NCI-H2171 (cell line): ENCODE measurements at places on chromosomes 3 and 15.

GRCh38 chr15:92656089-92656488, 514 bp upstream of the FAM174B start:
- DNase-seq, result peak; percentile 22

- no peak for DNase-seq
These were observed 67.1 kb downstream of the PLOD2 start for GRCh38 chr3:146093896-146094295.

DNA sequence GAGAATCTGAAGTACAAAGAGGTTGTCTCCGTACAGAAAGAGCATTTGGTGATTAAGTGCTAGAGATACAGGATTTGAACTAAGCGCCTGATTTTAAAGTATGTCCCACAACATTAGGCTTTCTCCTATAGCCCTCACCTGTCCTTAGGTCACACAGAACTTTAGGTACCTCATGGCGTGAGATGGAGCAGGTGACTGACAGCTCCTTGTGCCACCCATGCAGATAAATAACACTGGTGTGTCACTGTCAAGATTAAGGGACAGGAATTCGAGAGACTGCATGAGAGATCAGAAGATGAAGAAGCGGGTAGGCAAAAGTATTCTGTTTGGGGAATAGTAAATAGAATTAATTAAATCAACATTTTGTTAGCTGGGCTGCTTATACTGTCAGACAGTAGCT, 1.1 kb downstream of the BLM start:
- no peak for DNase-seq

GRCh38 chr3:63069806-63070475, 194.7 kb upstream of the CADPS start:
- DNase-seq, result no peak

GRCh38 chr3:189953551-189953950, 167.1 kb downstream of the P3H2 start:
- DNase-seq, result no peak

DNA sequence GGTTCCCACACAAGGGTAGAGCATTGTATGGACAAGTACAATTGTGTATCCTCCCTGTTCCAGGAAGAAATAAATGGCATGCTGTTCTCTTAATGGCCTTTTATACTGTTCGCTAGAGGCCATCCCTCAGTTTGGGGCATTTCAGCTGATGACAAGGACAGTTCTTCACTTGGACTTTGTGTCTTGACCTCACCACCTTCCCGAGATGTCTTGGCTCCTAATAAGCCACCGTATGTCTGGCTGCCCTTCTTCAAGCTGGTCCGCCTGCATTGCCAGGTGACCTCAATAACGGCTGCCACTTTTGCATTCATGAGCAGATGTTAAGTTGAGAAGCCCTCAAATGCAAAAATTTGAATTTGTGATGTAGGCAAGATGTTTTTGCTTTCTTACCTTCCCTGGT, 24.1 kb downstream of the ZBTB38 start:
- no peak for DNase-seq

DNA sequence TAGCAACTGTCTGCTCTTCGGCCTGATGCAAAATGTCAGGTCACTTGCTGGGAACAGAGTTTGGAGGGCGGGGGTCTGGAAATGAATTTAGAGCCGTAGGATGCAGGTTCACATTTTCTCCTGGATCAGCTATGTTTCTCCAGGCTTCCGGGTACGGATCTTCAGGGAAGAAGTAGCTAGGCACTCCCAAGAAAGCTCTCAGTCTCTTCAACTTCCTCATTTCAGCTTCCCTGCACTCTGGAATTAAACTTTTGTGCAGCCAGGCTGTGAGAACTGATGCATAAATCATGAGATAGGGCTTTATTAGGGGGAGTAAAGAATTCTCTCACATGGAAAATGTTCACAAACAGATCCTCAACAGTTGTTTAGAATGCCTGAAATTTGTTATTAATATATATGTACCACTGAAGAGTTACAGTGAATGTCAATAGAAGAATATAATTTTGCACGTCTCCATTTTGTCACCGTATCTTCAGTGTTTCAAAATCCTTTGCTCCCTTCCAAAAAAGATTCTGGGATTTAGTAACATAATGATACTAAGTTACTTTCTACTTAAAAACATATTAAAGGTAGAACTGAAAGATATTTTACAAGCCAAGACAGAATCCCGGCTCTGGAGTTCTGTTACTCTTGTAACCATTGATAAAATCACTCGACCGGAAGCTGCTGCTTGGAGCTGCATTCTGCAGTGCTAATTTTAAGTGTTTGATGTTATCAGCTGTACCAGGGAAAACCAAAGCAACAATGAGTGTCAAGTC, 178.5 kb upstream of the P2RY1 start:
- DNase-seq, result no peak

- no peak for DNase-seq
These were observed 87.5 kb downstream of the LRRFIP2 start for GRCh38 chr3:37086918-37087317.

- DNase-seq, result no peak
These were observed 897.3 kb downstream of the ROBO1 start for GRCh38 chr3:78870484-78870883.

DNA sequence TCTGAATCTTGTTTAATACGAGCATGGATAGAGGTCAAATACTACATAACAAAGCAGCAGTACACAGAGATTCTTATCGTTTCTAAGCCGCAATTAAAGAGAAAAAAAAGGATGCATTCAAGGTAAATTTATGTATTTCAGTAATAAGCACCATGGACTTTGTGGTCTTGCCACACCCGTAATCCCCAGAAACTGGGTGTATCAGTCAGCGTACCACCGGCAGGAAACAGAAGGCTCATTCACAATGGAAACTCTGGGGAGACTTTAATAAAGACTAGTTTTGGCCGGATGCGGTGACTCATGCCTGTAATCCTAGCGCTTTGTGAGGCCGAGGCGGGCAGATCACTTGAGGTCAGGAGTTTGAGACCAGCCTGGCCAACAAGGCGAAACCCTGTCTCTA, 81.9 kb upstream of the ZNF280D start:
- DNase-seq, result no peak

DNA sequence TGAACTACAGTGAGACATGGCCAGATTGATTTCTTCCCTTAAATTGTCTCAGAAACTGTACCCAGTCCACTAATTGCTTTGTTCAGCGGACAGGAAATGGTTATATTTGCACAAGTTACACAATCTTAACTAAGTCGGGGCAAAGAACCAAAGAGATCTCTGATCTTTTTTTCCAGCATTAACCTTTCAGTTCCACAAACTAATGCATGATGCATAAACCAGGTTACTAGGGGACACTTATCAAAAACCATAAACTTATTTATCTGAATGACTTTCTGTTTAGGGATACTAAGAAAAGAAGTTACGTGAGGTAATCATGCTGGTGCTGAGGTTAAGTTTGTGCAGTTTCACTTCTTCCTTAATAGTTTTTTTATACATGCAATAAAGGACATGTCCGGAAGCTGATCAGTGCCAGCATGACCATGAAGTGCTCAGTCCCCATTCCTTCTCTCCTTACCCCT, 22.4 kb downstream of the FNDC3B start:
- no peak for DNase-seq

DNA sequence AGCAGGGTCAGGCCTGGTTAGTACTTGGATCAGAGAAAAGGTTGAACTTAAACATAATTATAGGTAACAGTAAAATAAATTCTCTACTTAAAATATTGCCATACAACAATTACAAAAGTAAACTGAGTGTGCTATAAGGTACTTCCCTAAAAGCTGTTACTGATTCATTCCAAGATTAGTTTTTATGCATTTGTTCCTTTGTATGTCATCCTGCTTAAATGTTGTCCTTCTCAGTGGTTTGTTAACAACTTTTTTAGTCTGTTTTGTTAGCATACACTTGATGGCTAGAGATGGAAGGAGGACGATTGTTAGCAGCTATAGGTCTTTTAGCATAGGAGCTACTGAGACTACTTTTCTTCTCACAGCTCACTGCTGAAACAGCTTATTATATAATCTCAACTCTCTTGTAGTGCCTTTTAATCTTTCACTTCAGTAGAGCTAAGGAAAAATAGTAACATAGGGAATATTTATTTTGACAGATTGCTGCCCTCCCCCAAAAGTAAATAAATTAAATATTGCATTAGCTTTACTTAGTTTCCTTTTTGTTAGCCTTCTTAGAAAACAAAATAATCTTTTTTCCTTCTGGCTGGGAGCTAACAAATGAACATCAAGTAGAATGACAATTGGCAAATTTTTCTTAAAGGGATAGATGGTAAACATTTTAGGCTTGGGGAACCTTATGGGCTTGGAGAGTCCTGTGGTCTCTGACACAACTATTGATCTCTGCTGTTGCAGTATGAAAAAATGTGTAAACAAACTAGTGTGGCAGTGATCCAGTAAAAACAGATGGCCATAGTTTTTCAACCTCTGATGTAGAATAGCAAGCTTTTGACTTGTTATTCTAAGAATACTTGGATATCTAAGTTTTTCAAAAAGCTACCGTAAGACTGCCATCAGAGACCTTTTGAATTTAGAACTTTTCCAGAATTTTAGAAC, 39.5 kb downstream of the USP8 start:
- DNase-seq, result peak; percentile 15

- DNase-seq, result no peak
These were observed 95.8 kb upstream of the TGFBR2 start for GRCh38 chr3:30510596-30510995.

GRCh38 chr15:63794271-63794670, 39.5 kb downstream of the HERC1 start:
- DNase-seq, result no peak

DNA sequence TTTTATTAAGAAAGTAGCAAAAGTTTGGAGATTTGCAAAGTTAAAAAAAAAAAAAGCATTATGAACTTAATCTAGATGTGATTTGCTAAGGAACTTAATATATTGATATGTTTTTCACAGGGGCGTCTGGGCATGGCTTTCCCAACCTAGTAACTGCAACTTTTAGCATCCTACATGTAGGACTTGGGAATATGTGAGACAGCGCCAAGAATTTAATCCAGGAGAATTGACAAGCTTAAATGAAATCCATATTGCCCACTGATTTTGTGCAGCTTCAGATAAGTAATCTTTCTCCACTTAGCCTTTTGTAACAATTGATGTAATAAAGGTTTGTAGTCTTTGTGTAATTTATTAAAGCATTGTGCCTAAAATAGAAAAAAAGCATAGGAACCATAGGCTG, 982 bp upstream of the GABPB1 start:
- no peak for DNase-seq

DNA sequence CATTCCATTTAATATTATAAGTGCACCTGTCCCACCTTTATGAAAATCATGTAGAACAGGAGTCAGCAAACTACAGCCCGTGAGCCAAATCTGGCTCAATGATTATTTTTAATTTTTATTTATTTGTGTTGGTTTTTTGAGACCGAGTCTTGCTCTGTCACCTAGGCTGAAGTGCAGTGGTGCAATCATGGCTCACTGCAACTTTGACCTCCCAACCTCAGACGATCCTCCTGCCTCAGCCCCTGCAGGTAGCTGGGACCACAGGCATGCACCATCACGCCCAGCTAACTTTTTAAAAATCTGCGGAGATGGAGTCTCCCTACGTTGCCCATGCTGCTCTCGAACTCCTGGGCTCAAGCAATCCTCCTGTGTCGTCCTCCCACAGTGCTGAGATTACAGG, 42.0 kb downstream of the MYO1E start:
- DNase-seq, result no peak

- no peak for DNase-seq
These were observed 92.2 kb upstream of the AGTR1 start for GRCh38 chr3:148605521-148605920.

DNA sequence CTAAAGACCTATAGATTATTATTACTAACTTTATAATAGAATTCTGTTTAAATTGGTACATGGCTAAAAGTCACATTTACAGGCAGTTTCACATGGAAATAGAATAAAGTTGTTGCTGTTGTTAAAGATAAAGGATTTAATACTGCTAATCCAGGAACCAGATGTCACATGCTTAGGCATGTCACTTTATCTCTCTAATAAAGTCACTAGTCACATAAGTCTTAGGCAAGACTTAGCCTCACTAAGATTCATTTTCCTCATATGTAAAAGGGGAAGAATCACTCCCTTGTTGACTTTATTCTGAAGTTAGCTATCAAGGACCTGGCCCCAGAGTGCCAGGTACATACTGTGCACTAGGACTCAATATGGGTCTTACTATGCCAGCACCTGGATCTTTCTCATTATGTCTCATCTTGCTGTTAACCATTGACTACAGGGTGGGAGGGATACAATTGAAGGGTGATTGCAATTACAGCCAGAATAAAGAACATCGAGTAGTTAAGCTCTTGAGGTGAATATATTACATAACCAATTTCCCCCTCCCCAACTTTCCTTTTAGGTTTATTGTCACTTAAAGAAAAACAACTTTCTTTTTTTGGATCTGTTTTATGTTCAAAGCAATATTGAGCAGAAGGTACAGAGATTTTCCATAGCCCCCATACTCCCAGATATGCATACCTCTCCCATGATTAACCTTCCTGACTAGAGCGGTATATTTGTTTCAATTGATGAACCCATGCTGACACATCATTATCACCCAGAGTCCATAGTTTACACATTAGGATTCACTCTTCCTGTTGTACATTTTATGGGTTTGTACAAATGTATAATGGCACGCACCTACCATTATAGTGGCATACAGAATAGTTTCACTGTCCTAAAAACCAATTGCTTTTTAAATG, 36.6 kb downstream of the LNP1 start:
- DNase-seq, result no peak

DNA sequence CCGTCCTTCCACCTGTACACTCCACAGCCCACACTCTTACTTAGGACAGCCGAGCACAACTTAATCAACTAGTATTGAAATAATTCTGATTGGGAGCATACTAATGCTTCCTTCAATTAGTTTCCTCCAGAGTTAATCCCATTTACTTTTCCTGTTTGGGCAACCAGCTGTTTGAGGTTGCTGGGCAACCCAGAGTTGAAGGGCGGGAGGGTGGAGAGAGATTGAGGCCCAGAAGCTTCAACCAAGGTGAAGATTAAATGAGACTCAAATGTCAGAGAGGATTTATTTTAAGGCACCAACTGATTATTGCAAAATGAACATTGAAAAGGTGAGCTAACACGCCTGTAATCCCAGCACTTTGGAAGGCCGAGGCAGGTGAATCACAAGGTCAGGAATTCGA, 428.5 kb upstream of the SEMA6D start:
- DNase-seq, result no peak

DNA sequence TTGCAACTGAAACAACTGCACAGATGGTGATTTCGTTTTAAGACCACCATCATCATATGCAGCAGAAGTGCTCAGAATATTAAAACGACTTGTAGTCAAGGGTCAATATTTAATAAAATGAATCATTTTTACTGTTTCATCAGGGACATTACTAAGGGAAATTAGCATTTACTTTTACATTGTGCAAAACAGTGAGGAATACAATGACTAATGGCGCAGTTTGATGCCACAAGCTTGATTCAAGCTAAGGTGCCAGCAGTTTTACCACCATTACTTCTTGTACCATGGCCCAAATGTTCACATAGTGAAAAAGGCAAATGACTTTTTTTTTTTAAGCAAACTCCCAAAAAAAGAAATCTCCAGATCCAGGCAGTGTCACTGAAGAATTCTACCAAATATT, 277.4 kb upstream of the CHRNA7 start:
- DNase-seq, result no peak

GRCh38 chr3:99601515-99601914, 36.9 kb upstream of the COL8A1 start:
- no peak for DNase-seq

GRCh38 chr3:7683426-7683825, 818.2 kb upstream of the LMCD1 start:
- DNase-seq, result no peak
